ENCODE measurements at places on chromosomes 5 and 9.

- no peak for DNase-seq
These were observed 3.9 kb downstream of the CEMIP2 start for GRCh38 chr9:71764463-71764862.

- no peak for DNase-seq
These were observed 42.8 kb downstream of the FBXO38 start for GRCh38 chr5:148426514-148426913.

DNA sequence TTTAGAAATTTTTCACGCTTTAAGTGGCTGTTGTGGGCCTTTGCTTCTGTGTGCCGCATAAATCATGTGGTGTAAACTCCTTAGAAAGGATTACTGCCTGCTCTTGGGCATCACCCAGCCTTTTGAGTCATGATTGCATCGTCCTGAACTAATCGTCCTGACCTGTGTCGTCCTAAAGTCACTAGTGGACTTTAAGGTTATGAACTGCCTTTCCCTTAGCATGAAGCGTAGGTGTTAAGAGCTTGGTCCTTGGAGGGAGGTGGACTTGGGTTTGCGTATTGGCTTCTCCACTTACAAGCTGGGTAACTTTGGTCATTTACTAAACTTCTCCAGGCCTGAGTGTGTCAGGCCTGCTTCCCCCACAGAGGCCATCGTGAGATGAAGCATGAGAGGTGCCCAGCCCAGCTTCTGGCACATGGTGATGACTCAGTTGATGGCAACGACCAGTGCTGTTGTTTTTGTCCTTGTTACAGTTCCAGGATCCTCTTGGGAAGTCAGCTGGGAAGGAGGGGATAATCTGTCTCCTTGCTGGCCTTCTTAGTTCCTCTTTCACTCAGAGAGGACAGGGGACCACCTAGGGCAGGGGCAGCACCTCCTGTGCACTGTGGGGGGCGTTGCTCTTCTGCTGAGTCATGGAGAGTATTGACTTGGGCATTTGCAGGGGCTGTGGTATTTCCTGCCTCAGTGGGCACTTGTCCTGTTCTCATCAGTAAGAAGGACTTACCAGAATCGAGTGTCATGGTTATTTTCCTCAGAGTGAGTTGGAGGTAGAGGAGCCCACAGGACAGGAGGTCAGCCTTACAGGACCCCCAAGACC is 54.2 kb upstream of the NCS1 start:
- DNase-seq = no peak

DNA sequence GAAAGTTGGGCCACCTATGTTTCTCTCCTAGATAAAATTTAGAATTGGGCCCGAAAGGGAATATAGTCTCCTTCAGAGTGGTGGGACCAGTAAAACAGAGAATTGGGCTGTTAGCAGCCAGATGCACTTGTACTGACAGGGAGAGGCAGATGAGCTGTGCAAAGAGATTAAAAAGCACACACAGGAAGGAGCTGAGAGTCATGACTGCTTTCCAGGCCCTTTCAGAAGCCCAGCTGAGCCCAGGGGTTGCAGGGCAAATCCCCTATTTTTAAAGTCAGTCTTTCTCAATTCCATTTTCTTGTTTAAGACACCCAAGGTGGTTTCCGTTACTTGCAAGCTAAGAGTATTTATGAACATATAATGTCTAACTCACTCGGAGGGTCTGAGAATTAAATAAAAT is 130.4 kb downstream of the PRELID2 start:
- DNase-seq = no peak

- no peak for DNase-seq
These were observed 35.5 kb downstream of the PRRC2B start for GRCh38 chr9:131429121-131430012.

- no peak for DNase-seq
These were observed 75.5 kb downstream of the PTPN3 start for GRCh38 chr9:109422641-109423040.

GRCh38 chr5:54476682-54477081 is 21.2 kb downstream of the HSPB3 start:
- DNase-seq = no peak

GRCh38 chr5:123209502-123210027 is 120.5 kb downstream of the PRDM6 start:
- DNase-seq = no peak

- no peak for DNase-seq
These were observed 38.4 kb upstream of the PLEKHG4B start for GRCh38 chr5:53381-54174.

DNA sequence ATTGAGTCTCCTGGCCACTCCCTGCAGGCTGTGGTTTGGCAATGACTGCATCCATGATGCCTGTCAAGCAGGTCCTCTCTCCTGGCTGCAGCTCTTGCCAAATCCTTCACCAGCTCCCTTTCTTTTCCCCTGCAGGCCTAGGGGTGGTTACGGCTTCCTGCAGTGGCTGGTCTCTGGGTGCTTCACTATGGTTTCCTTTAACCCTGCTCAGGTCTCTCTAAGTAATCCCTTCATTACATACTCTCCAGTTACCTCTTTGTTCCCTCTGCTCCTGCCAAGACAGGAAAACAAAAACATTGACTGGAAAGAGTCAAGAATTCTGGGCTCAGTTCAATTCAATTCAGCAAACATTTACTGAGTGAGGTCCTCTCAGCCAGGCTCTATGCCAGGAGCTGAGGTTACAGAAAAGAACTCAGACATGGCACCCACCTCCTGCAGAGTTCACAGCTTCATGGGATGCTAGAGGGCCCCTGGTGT is 19.8 kb upstream of the PTPN3 start:
- no peak for DNase-seq
